SJSA1 (cell line): ENCODE measurements at places on chromosomes 3 and 15.
A peak's percentile ranks its signal among the peaks of the same experiment; 100 is the strongest.

- DNase-seq, result no peak
Measured at GRCh38 chr3:28286595-28286994, 45.2 kb downstream of the CMC1 start.

- peak; percentile 97 for DNase-seq
Measured at GRCh38 chr3:190566043-190566933, 52.4 kb downstream of the IL1RAP start.

GRCh38 chr15:39127151-39127790 is 453.6 kb upstream of the THBS1 start:
- no peak for DNase-seq

- no peak for DNase-seq
Measured at GRCh38 chr3:37956723-37957538, 33.7 kb upstream of the VILL start.

- DNase-seq, result no peak
Measured at GRCh38 chr15:82100111-82100929, 54.5 kb upstream of the MEX3B start.

DNA sequence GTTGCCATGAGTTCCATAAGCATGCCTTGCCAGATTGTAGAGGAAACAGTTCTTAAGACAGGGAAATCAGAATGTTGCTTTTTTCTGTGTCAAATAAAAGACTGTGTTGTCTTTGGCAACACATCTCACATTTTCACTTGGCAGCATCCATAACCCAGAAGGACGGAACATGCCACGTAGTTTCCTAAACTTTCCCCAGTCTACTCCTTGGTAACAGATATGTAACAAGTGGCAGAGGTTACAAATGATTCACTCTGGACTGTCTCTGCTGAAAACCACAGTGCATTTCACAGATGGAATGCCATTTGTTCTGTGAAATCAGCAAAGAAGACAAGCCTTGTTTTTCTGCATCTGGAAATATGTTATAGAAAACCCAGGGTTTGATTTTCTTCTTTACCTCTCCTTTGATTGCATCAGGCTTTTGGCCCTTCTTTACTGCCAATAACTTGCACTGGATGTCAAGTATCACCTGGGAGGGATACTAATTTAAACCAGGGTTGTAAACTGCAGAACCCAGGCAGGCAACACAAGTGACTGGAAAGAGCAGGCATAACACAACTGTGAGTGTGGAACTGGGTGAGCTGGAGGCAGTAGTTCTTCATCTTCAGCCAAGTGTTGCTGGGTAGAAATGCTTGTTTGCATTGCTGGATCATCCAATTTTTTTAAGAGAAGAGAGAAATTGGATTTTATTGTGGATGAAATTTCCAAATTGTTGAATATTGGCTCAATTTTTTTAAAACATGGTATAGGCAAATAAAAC is 124.4 kb upstream of the FOXB1 start:
- DNase-seq, result peak; percentile 5

- no peak for DNase-seq
Measured at GRCh38 chr15:49120832-49121231, 34.6 kb downstream of the COPS2 start.

- DNase-seq, result no peak
Measured at GRCh38 chr15:63892794-63893441, 59.2 kb upstream of the HERC1 start.

GRCh38 chr3:67109651-67110204 is 111.6 kb downstream of the KBTBD8 start:
- peak; percentile 50 for DNase-seq

DNA sequence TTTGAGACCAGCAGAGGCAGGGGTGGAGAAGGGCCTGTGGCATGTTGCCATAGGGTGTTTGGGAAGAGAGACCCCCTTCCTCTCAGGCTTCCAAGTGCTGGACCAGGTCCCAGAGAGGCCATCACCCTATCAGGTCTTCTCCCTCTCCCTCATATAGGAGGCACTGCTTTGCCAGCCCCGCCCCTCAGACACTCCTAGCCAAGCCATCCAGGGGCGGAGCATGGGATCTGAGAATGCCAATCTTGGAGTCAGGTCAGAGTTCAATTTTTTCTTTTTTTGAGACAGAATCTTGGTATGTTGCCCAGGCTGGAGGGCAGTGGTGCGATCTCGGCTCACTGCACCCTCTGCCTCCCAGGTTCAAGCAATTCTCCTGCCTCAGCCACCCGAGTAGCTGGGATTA is 32.7 kb downstream of the CRABP1 start:
- DNase-seq, result no peak

DNA sequence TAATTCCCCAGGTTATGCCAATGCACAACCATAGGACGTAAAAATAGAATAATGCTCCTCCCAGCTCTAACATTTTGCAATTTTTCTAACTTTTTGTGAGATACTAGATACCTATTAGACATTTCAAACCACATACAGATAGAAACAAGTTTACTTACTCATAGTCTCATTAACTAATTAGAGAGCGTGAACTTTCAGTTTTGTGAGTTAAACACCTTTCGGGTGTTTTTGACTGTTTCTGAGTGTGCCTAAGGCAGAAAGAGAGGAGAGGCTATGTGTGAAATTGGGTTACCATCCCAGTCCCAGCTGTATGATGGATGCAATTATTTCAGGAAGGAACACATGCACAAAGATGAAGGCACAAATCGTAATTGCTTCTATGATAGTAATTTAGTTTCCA is 300.4 kb upstream of the POU1F1 start:
- DNase-seq, result no peak

DNA sequence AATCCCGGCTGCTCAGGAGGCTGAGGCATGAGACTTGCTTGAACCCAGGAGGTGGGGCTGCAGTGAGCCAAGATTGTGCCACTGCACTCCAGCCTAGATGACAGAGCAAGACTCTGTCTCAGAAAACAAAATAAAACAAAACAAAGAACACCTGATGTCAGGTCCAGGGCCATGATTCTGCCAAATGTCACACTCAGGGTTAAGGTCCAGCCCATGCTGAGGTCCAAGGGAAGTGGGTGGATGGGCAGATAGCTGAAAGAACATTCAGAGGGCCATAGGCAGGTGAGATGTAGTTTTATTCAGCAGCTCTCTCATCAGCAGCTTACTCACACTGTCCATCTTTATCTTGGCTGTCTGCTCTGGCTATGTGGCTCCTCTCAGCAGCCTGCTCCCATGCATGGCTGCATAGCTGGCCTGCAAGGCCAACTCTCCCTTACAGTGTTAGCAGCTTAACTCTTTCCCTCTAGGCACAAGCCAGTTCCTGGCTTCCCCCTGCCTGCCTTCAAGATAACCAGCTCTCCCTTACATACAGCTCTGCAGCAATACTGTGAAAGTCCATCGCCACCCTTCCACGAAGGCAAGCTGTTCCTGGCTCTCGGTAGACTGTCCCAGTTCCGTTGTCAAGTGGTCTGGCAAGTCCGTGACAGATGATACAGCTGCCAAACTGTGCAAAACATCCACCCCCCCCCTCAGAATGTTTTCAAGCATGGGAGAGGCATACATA is 62.4 kb upstream of the SIAH2 start:
- DNase-seq, result no peak

- DNase-seq, result no peak
Measured at GRCh38 chr3:46604127-46604526, 8.2 kb upstream of the FAM240A start.

GRCh38 chr3:150385296-150386242 is 22.5 kb upstream of the TSC22D2 start:
- DNase-seq, result no peak

- no peak for DNase-seq
Measured at GRCh38 chr3:146085678-146086077, 75.3 kb downstream of the PLOD2 start.

DNA sequence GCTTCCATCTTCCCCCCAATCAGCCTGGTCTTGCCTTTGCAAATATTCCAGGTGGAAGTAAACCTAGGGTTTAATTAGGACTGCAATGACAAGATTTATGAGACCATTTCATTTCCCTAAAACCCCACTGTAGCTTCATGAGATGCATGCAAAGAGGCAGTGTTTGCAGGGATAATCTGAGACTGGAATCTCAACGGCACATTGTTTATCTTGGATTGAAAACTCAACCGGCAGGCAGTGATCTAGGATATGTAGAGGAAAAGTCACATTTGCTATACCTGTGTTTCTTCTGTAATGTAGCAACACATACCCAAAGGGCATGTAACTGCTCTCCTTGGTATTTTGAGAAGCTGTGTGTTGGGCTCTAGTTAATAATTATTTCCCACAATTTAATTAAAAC is 18.7 kb upstream of the CLSTN2 start:
- DNase-seq, result no peak

- DNase-seq, result no peak
Measured at GRCh38 chr3:145357453-145357852, 803.5 kb downstream of the PLOD2 start.

- DNase-seq, result no peak
Measured at GRCh38 chr3:39189150-39189958, 3.0 kb downstream of the XIRP1 start.

- no peak for DNase-seq
Measured at GRCh38 chr3:187484547-187485295, 116.5 kb downstream of the RTP4 start.

GRCh38 chr3:185070491-185071286 is 82.2 kb downstream of the C3orf70 start:
- no peak for DNase-seq

GRCh38 chr15:89766357-89767311 is 9.5 kb upstream of the MESP2 start:
- DNase-seq, result no peak

- no peak for DNase-seq
Measured at GRCh38 chr15:37765786-37766185, 168.7 kb upstream of the TMCO5A start.

DNA sequence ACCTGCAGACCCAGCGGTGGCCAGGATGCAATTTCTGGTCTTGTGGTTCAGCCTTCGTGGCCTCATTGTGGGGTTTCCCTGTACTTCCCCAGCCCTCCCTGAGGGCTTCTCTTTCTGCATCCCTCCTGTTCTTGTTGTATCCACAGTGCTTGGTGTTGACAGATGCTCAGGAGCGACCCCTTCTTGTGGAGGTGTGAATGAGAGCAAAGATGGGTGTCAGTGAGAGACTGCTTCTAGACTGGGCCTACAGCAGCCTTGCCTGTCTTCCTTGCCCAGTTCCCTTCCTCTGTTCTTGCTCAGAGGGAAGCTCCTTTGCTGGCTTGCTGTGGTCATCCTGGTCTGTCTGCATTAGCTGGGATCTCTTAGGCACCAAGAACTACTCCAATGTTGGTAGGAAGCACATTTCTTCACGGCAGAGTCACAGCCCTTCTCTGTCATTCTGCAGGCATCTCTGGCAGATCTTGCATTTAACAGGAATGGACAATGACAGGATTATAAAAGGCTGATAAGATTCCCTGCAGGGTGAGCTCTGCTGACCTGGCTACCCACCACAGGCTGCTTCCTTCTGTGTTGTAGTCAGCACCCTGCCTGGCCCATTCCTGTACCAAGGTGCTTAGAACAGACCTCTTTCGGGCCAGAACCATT is 317.8 kb upstream of the C2CD4B start:
- DNase-seq, result no peak

GRCh38 chr15:68433551-68433950 is 1.6 kb upstream of the ITGA11 start:
- no peak for DNase-seq

DNA sequence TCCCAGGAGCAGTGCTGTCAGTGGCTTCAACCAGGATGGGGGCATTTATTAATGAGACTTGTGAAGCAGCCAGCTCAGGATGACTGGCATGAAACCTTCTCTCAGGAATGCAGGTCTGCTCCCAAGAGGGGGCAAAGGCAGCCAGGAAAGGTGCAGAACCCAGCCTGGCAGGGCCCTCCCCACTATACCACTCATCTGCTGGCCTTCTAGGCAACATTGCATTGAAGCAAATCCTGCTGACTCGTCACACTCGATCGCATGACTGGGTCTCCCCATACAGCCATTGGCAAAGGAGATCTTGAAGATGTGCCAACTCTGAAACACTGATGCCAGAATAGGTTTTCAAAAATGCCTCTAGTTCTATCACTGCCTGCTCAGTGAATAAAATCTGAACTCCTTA is 65.7 kb upstream of the CMTM7 start:
- DNase-seq, result no peak

GRCh38 chr3:43523454-43524053 is 98.3 kb downstream of the ANO10 start:
- no peak for DNase-seq

GRCh38 chr15:68412218-68412617 is 19.7 kb downstream of the ITGA11 start:
- peak; percentile 22 for DNase-seq

DNA sequence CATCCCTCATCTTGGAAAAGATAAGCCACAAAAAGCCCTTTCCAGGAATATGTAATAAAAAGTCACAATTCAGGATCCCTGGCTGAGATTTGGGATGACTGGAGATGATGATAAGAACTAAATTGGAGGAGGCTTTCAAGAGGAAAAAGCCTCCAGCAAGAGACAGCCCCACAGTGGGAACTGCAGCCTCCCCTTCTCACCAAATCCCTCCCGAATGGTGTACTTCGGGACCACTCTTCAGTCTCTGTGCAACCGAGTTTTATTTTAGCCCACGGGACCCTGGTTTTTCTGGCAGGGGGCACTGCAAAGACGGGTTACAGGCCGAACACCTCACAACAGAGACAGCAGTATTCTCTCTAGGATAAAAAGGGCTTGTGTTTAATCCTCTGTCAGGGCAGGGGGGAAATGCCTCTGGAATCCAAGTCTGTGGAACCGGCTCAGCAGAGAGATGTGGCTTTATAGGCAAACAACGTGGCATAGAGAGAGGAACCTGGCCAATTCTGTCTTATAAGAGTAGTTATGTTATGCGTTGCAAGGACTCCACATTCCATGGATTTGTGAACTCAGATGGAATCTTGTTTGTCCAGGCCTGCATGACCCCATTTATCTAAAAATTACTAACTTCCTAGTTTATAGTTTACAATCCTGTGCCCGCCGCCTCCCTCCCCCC is 1.2 kb upstream of the LMCD1 start:
- peak; percentile 37 for DNase-seq

DNA sequence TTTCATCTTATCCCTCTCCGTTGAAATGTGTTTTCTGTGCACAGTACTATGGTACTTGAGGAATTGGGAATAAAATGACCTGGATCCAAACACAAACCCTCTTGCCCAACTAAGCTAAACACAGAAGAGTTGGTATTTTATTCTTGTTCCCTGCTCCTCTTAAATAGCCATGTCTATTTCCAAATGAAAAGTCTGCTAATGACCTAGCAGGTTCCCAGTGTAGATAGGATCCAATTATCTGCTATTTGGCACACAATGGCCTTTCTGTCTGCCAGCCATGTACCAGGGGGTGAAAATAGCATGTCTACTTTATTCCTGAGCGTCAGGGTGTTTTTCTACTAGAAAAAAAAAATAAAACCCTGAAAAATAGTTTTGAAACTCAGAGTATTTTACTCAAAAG is 657.0 kb upstream of the NAALADL2 start:
- DNase-seq, result no peak

- DNase-seq, result no peak
Measured at GRCh38 chr15:55257012-55257670, 32.5 kb downstream of the RAB27A start.

GRCh38 chr3:113697500-113698090 is 1.2 kb upstream of the USF3 start:
- DNase-seq, result peak; percentile 21

GRCh38 chr15:101371081-101371480 is 76.0 kb upstream of the SNRPA1 start:
- DNase-seq, result no peak

- no peak for DNase-seq
Measured at GRCh38 chr3:44920081-44920480, 45.7 kb downstream of the TGM4 start.

GRCh38 chr15:47415539-47415971 is 301.8 kb upstream of the SEMA6D start:
- DNase-seq, result no peak

- no peak for DNase-seq
Measured at GRCh38 chr15:31306426-31307269, 20.0 kb upstream of the KLF13 start.
